ENCODE measurements at places on chromosomes 12 and 14.

GRCh38 chr14:54565785-54566409 is 1.0 kb upstream of the SAMD4A start:
- peak; percentile 74 for DNase-seq

DNA sequence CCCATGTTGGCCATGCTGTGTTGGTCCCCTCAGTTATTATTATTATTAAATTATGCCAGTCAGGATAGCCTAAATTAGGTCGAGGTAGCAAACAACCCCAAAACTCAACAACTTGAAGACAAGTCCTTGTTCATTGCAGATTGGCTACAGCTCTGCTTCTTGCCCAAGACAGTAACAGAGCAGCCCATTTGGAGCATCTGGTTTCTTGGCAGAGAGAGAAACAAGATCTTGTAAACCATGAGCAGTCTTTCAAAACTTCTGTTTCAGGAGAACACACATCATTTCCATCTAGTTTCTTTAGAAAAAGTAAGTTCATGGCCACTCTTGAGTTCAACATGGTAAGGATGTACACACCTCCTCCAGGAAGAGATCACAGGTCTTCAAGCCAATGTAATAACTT is 52.3 kb downstream of the E2F7 start:
- DNase-seq: no peak

DNA sequence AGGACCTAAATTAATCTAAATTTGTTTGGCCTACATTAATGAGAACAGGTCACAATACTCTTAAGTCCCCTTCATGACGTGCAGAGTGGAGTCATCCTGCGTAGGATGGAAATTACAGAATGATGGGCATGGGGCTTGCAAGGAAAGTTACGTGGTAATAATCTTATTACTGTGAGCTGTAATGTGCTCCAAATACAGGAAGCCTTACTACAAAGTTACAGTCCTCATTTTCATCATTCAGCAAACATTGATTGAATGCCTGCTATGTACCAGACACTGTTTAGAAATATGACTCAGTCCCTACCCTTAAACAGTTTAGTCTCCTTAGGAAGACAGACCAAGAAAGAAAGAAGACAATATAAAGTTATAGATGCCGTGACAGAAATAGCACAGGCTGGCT is 9.4 kb downstream of the HIGD1C start:
- no peak for DNase-seq

GRCh38 chr14:100454437-100454836 is 131.3 kb downstream of the SLC25A47 start:
- no peak for DNase-seq

DNA sequence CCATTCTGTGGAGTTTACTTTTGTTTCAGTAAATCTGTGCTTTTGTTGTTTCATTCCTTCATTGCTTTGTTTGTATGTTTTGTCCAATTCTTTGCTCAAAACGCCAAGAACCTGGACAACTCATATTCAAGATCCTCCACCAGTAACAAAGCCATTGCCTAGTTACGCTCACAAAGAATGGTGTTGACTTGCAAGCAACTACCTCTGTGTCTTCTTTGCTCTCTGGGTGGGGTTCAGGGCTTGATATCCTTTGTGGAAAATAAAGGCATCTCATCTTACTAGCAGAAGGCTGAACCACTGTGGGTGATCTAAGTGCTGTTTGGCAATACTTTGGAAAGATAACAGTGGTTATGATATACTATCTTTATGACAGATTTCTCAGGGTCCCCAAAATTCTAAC is 233.4 kb upstream of the ABCD2 start:
- no peak for DNase-seq

Data from stimulated activated CD4-positive, alpha-beta T cell treated with anti-CD3 and anti-CD28 coated beads, Interleukin-1b, Interleukin-23, amount 100 ng/mL, for 48 hours (primary cell).